Eye (tissue), 1 donor: ENCODE measurements at places on chromosomes 3 and 15.

DNA sequence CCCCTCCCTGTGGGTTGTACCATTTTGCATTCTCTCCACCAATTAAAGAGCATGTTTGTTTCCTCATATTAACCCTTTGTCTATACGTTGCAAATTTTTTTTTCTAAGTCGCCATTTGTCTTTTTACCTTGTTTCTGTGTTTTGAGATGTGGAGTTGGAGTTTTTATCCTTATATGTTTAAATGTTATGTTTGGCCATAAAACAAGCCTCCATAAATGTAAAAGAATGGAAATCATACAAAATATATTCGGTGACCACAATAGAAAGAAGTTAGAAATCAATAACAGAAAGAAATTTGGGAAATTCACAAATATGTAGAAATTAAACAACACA lies 29.2 kb downstream of the LRRK1 start:
- DNase-seq, result no peak

- DNase-seq, result no peak
Observed at GRCh38 chr3:63043631-63044030, 168.4 kb upstream of the CADPS start.

DNA sequence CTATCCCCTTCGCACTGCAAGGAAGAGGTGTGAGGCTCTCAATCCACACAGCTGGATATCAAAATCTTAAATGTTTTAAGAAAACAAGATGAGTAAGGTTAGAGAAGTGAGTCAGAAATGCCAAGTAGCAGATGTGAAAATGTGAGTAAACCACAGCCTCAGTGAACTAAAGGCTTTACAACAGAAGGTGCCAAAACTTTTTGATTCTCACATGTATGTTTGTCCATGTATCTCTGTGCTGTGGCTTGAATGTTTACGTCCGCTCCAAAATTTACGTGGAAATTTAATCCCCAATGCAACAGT lies 126.8 kb upstream of the PFN2 start:
- no peak for DNase-seq

- peak; percentile 72 for DNase-seq
Observed at GRCh38 chr3:72462595-72463011, 385.6 kb downstream of the SHQ1 start.

DNA sequence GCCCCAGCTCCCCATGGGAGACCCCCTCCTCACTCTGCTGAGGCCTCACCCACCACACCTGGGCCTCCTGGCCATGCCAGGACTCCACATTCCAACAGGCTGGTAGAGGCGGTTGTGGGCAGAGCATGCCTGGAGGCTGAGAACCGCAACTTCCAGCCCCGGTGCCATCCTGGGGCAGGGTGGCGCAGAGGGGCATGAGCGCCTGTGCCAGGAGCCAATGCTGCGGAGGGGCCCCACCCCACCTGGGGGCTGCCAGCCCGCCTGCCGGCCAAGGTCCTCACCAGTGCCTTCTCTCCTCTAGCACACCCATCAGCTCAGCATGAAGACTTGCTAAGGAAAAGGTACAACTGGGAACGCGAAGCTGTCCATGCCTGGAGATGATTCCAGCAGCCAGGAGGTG lies 34.3 kb upstream of the SLC6A6 start:
- DNase-seq, result no peak

DNA sequence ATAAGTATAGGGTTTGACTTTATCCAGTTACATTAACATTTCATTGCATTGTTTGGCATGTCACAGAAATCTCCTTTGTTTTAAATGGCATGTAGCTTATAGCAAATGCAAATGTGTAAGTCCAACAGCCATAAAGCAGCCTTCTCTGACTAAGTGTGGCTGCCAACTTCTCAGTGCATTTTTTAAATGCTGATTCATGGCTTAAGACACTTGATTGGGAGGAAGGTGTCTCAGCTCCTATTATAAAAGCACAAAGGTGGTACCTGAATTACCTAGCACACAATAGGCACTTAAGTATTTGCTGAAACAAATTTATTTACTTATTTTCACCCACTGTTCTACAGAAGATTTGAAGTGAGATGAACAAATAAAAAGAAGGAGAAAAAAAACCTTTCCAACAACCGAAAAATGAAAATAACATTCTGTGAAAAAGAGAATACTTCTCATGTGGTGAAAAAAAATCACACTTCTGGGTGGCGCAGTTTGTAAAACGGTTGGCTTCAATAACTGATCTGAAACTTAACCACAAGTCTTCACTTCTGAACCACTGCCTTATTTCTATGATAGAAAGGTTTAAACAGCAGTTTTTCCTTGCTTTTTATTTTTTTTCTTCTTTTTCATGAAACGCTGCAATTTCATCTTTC lies 105.5 kb upstream of the ICE2 start:
- DNase-seq, result no peak

- DNase-seq, result no peak
Observed at GRCh38 chr3:103629391-103629790, 1194.6 kb downstream of the ZPLD1 start.

- peak; percentile 28 for DNase-seq
Observed at GRCh38 chr3:64501298-64501906, 186.4 kb downstream of the ADAMTS9 start.

- DNase-seq, result peak; percentile 30
Observed at GRCh38 chr15:101615414-101615985, 36.7 kb downstream of the TM2D3 start.

GRCh38 chr3:196124608-196125007 lies 42.7 kb upstream of the TFRC start:
- DNase-seq, result no peak

GRCh38 chr15:94312946-94313345 lies 81.6 kb downstream of the MCTP2 start:
- DNase-seq, result no peak

DNA sequence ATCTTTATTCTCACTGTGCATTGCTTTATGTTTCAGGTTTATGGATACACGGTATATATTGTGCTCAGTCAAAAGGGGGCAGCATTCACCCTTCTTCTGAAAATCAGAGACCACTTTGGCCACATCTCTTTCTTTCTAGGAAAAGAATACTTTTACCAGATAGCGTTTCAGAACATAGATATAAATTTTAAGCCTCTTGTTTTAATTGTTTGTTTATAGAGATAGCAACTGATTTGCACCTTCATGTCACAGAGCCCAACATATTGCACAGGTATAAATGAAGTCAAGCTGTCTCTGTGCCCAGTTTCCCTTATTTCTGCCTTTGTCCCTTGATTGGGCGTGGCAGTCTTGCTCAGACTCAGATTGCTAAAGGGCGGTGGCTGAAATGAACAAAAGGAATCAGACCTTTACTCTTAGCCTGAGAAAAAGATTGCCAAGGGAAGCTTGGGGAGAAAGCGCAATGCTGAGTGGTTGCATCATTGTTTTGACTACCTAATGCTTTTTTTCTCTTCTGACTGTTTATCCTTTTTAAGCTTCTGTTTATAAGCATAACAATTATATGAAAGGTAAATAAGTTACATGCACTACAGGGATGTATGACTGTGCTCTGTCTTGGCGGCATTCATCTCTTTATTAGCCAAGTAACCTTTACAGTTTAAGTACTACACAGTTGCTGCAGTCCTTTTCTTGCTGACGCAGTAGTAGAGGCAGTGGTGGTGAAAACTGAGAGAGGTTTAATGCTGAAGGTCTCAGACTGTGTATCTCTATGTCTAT lies 70.8 kb upstream of the ZBTB20 start:
- peak; percentile 88 for DNase-seq

DNA sequence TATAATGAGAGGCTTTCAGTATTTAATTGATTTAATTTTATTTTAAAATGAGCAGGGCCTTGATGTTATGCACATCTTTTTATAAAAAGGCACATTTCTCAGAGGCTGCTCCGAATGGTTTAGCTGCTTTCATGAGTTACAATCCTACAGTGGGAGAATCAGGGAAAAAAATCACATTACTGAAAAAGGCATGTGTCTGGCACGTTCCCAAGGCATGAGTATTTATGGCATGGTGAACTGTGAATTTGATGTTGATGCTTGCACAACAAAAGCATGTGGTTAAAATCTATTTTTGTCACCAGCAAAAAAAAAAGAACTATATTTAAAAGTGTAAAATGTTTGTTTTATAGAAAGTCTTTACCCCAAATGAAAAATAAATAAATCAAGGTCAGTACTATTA lies 485.2 kb upstream of the ROBO2 start:
- DNase-seq, result peak; percentile 57

GRCh38 chr15:42619656-42620371 lies 44.4 kb downstream of the STARD9 start:
- no peak for DNase-seq

DNA sequence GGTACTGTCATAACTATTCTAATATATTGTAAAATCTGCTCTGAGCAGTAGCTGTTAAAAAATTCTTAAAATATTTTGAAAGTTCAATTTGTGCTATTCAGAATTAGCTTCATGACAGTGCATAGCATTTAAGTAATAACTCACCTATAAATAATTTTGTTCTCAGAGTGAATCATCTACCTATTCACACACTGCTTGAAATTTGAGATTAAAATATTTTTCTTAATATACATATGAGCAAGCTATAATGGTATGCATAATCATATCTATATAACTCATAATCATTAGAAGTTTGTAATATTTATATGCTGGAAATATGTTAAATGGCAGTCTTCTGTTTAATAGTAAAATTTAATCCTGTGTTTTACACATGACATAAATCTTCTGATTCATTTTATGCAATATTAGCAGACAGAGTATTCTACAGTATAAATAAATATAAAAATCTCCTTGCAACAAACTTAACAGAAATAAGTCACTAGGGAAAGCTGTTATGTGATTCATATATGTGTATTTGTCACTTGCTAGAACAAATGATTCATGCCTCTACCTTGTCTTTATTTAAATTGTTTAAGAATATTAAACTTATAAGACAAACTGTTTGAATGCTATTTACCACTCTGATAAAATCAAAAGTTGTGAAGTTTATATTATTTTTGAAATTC lies 710.8 kb downstream of the PLOD2 start:
- no peak for DNase-seq

DNA sequence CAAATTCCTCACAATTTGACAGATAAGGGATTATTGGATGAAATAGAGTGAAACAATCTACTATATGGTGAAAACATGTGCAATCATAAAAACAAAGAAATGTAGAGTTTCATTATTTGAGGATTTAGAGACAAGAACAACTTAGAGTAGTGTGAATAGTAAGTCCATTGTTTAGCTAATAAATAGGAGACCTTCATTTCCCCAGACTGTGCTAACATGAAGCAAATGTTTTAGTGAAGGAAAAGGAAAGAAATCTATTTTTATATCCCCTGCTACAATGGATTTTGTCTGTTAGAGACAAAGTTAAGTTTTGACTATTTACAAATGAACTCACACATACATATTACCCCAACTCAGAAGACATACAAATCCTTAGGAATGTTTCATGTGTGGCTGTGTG lies 77.8 kb downstream of the EFL1 start:
- peak; percentile 23 for DNase-seq

DNA sequence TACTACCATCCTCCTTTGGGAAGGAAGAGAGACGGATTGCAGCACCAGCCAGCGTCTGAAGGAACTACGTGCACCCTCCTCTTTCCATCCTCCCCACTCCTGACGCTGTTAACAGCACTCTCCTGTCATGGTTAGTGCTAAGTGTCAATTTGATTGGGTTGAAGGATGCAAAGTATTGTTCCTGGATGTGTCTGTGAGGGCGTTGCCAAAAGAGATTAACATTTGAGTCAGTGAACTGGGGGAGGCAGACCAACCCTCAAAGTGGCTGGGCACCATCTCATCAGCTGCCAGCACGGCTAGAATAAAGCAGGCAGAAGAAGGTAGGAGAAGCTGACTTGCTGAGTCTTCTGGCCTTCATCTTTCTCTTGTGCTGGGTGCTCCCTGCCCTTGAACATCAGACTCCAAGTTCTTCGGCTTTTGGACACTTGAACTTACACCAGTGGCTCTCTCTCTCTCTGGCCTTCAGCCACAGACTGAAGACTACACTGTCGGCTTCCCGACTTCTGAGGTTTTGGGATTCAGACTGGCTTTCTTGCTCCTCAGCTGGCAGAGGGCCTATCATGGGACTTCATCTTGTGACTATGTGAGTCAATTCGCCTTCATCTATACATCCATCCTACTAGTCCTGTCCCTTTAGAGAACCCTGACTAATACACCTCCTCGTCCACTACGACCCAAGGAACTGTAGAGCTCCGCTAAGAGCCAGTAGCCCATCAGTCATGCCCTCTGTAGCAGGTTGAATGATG lies 128.2 kb upstream of the HES1 start:
- peak; percentile 59 for DNase-seq

GRCh38 chr3:118809696-118810498 lies 224.7 kb downstream of the IGSF11 start:
- no peak for DNase-seq

DNA sequence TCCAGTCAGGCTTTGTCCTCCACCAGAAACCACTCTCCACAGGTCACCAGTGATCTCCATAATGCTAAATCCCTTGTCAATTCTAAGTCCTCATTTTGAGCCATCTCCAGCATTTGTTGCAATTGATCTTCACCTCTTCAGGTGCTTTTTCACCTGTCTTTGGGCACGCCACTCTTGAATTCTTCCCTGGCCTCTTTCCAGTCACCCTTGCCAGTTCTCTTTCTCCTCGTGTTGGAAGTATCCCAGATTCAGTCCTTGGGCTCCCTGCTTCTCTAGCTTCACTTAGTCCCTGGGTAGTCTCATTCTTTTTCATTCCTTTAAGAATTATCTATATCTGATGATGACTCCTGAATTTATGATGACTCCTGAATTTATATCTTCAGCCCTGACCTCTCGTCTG lies 37.5 kb downstream of the MAPK6 start:
- no peak for DNase-seq

- no peak for DNase-seq
Observed at GRCh38 chr3:153166206-153166605, 4.2 kb downstream of the RAP2B start.

- DNase-seq, result no peak
Observed at GRCh38 chr15:79724804-79725203, 172.0 kb downstream of the MTHFS start.

DNA sequence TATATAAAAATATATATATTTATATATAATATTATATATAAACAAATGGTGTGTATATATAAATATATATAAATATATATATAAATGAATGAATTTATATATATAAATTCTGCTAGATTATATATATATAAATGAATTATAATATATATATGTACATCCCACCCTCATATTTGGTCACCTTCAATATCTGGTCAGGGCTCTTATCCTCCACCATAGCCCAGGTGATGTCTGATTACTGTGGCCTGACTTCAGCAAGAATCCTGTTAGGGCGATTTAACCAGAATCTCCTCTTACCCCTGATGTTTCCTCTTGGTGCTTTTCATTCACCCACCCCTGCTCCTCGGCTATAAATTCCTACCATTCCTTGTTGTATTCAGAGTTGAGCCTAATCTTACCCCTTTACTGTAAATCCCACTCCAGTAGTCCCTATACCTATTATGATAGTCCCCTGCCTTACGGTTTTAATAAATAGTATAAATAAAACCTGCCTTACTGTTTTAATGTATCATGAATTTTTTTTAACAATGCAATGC lies 439.6 kb downstream of the PLOD2 start:
- no peak for DNase-seq

GRCh38 chr3:536417-536813 lies 339.9 kb downstream of the CHL1 start:
- DNase-seq, result no peak

- DNase-seq, result peak; percentile 68
Observed at GRCh38 chr15:33547876-33548275, 237.1 kb downstream of the RYR3 start.
